ENCODE measurements at places on chromosomes 4 and X.

DNA sequence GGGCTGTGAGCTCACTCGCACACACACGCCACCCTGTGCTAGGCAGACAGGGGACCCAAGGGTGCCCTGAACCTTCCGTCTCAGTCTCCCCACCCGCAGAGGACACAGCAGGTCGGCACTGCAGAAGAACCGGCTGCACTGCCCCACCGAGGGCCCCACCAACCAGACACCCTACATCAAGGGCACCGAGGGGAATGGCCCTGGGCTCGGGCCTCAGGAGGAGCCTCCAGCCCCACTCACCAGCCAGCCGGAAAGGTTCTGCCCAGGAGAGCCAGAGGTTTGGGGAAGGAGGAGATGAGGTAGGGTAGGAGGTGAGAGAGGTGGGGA is 45.9 kb downstream of the FAM53A start:
- no peak for DNase-seq

GRCh38 chrX:6498324-6498723 is 36.6 kb downstream of the VCX3A start:
- no peak for DNase-seq

GRCh38 chr4:135269125-135269890 is 1067.7 kb upstream of the PABPC4L start:
- DNase-seq: no peak

DNA sequence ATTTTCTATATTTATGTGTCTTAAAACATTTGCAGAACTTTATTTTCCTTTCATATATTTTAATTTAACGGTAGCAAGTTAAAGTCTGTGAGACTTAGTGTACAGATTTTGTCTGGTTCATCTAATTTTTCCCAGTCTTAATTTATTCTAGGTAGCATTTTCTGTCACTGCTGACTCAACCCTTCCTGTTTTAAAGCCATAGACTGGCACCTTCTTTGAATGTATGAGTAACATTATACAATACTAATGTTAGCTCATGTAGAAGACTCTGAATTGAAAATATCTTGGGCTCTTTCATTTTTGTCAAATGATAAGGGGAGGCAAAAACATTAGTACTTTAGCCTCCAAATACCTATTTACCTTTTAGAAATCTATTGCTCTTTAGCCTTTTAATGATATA is 43.6 kb downstream of the BLTP1 start:
- no peak for DNase-seq

DNA sequence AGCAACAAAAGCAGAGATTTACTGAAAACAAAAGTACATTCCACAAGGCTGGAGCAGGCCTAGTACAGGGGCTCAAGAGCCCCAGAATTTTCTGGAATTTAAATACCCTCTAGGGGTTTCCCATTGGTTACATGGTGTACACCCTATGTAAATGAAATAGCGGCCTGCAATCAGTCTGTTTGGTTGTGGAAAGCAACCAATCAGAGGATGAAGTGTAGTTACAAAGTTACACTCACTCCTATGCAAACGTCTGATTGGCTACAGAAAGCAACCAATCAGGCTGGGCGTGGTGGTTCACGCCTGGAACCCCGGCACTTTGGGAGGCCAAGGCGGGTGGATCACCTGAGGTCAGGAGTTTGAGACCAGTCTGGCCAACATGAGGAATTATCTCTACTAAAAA is 13.8 kb upstream of the TXLNG start:
- no peak for DNase-seq

- DNase-seq: no peak
Observed at GRCh38 chr4:162010362-162010761, 153.4 kb downstream of the FSTL5 start.

DNA sequence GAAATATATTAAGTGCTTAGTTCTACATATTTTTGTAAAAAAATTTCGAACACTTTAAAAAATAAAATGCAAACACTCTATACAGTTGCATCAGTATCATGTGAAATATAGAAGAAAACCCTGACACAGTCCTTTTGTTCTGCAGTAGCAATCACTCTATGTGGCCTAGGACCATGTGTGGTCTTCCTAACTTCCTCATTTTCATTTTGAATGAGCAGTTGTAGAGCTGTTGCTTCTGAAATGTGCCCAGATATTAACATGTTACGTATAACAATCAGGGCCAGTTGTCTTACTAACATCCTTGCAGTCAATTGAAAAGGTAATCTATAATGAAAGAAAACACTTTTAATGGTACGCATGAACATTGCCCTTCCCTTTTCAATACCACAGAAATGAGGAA is 107.9 kb downstream of the ZNF827 start:
- no peak for DNase-seq
